ENCODE measurements at places on chromosomes 7 and 10.

DNA sequence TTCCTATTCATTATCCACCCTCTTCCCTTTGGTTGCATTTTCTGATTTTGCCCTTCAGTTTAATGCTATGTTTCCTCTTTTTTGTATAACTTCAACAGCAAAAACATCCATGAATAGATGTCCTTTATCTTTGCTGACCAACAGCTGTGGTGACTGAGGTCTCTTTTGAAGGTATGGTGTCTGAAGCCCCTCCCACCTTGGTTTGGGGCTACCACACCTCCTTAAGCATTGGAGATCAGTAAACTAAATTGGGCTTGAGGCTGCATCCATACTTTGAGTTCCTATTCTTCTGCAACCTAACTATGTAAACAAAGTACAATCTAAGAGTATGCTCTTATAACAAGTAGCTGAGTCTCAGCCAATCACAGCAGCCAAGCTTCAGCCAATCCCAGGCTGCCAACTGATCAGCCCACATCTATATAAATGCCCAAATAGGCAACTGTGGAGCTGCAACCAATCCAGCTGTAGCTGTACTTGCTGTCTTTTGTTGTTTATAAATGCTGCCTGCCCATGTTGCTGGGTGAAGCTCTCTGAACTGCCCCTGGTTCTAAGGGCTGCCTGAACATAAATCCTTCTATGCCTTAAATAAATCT, 69.4 kb upstream of the PDLIM1 start:
- DNase-seq: no peak

DNA sequence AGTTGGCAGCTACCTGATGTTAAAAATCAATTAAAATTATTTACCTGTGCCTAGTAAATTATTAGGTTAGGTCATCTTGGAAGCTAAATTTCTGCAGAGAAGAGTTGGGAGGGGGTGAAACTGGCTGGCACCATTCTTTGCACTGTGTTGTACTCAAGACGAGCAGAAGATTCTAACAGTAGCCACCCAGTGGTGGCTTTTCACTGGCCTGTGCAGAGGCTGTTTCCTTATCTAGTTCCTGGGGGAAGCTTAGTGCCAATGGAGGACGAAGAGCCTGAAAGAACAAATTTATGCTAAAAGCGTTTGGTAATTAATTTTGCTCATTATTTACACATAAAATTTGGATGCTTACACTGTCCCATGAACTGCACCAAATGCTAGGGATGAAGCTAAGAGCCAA, 595.3 kb downstream of the XPNPEP1 start:
- no peak for DNase-seq

- no peak for DNase-seq
Observed at GRCh38 chr10:97028126-97028831, 157.5 kb downstream of the SLIT1 start.

GRCh38 chr7:3078514-3078913, 34.8 kb upstream of the CARD11 start:
- no peak for DNase-seq

DNA sequence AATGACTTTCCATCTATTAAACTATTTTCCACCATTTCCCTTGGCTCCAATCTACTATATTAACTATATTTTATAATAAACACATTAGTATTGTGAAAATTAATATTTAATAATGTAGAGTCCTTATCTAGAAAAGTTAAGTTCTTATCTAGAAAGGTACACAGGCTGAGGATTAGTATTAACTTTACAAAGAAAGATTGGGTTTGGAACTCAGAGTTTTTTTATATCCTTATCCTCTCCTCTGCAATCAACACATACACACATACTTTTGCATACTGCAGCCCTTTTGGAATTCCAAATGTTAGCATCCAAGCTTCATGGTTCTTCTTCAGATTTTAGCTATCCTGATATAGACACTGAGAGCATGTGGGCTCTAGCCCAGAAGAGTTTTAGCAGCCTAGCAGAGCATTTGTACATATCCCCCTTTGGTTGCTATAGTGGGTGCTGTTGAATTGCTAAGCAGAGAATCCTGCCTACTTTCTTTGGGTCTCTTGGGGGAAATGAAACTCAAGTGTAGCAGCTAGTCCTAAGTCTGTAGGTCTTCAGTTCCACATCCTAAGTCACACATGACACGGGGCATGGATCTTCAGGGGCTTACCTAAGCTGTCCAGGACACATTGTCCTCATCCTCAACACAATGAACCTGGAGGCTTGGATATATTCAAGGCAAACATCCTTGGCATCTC, 874.6 kb downstream of the LRMDA start:
- no peak for DNase-seq

DNA sequence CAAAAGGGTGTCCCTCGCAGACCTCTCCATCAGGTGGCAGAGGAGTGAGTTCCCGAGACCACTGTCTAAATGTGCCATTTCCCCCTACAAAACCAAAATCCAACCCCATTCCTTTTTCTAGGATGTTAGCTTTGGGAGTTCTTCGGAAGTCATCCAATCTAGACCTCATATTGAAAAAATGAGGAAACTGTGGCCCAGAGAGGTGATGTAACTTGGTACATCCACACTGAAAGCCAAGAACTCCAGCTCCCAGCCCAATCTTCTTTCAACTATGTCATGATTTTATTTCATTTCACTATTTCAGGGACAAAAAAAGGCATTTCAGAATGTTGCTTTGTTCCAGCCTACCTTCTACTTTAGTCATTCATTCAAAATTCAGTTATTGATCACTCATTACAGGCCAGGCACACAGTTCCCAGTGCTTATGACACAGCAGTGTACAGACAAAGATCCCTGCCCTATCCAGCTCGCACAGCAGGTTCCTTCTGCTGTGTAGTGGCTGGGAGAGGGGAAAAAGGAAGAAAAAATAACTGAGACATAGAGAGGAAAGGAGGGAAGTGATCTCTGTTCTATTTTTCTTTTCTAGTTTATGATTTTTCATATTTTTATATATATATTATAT, 35.8 kb downstream of the SCRN1 start:
- no peak for DNase-seq

- no peak for DNase-seq
Observed at GRCh38 chr10:71423250-71423649, 26.5 kb downstream of the CDH23 start.

GRCh38 chr7:123994449-123994848, 38.4 kb downstream of the TMEM229A start:
- no peak for DNase-seq

DNA sequence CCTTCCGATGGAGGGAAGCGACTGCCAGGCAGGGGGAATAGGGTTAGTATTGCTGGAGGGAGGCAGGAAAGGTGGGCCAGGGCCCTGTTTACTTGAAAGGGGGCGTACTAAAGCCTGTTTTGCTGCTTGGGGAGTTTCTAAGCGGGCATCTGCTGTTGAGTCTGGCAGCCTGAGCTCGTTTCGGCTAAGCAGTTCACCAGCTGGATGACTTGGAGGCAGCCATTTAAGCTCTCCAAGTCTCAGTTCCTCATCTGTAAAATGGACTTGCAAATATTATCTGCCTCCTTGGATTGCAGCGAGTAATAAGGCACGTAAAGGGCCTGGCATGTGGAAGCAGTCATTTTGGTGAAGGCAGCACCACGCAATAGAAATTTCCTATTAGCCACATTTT, 44.0 kb downstream of the LDB3 start:
- DNase-seq: no peak

GRCh38 chr10:458421-458851, 231.0 kb downstream of the DIP2C start:
- no peak for DNase-seq

DNA sequence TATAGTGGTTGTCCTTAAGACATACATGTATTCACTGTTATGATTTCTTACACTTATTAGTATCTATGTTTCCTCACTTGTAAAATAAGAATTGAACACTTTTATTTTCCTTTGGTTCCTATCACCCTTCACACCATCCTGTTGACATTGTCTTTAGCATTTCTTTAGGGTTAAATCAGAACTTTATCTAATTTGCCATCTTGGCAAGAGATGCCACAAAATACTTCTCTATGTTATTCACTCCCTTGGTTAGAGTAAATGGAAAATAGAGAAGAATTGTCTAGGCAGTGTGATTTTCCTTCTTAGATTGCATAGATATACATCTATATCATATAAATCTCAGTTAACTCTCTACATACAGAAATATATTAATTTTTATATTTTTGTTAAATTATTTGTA, 204.7 kb downstream of the SEMA3D start:
- no peak for DNase-seq

DNA sequence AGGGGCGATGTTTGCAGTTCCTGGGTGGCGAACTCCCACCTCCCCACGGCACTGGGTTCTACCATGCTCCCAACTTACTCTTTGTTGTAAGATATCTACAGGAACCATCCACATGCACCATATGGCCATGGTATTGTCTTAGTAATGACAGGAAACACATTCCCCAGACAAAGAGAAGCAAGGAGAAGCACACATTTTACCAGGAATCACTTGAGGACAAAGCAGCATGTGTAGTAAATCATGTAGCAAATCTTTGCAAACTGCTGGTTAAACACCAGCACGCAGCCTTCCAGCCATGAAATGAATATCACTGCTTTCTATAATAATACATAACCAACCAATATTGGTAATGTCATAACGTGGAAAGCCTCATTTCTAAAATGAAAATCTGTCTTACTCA, 101.2 kb downstream of the NRP1 start:
- DNase-seq: no peak

GRCh38 chr10:124340033-124340760, 78.5 kb downstream of the OAT start:
- DNase-seq: no peak

- no peak for DNase-seq
Observed at GRCh38 chr10:79270466-79271246, 76.6 kb upstream of the PPIF start.

- no peak for DNase-seq
Observed at GRCh38 chr10:18474118-18474455, 177.3 kb downstream of the NSUN6 start.

DNA sequence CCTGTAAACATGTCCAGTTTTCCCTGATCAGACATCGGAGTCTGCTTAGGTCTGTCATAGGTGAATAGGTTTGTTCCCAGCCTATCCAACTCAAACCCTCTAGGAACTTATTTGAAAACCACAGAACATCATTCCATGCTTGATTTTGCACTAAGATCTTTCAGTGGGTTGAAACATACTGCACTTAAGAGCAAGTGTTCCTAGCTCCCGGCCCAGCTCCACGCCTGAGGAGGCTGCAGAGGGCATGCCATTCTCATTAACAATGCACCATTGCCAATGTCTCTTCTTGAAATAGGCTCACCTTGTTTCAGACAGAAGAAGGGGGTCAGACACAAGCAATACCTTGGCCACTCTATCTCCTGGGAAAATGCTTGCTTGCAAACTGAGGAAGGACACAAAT, 78.0 kb upstream of the EGR2 start:
- no peak for DNase-seq
